ENCODE measurements at places on chromosomes 11 and 22.

DNA sequence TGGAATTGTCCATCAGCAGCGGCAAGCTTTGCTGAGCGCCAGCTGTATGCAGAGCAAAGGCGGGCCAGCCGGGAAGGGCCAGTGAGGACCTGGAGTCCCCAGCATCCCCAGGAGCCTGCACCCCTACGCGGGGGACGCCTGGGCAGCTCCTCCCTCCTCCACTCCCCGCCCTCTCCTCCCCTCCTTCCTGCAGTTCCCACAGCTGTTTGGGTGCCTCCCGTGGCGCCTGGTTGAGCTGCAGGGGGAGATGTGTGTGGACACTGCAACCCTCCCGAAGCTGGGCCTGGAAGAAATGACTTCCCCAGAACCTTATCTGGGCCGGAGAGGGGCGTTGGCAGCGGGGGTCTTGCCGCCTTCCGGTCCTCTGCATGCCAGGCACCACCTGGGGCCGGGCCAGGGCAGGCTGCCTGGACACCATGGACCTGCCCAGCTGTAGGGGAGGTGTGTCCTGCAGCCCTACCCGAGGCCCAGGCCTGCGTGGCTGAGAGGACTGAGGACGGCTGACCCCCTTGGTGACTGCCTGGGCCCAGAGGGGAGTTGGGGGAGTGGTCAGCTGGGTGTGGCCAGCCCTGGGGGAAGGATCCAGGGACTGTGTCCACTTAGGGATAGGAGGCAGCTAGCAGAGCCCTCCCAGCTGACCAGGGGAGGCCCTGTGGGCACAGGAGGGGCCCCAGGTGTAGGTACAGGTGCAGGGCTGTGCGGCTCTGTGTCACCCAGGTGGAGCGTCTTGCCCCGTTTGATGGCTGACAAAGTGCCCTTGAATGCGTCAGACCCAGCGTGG, 16.8 kb upstream of the MUC6 start:
- DNase-seq, result no peak

- no peak for DNase-seq
Observed at GRCh38 chr22:41239443-41240128, 1.1 kb downstream of the CHADL start.

DNA sequence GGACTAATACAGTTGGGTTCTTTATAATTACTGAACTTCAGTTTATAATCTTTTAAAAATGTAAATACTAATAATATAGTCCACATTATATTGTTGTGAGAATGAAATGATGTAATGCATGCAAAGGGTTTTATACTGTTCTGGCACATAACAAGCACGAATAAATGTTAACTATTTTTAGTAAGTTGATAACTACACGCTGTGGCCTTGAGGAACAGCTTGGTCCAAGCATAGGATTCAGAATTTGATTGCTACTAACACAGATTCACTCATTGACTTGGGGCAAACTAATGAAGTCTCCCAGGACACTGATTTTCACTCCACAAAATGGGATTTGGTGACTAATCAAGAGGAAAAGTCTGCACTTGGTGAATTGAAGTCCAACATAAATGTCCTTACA, 38.3 kb downstream of the KCNA4 start:
- no peak for DNase-seq

DNA sequence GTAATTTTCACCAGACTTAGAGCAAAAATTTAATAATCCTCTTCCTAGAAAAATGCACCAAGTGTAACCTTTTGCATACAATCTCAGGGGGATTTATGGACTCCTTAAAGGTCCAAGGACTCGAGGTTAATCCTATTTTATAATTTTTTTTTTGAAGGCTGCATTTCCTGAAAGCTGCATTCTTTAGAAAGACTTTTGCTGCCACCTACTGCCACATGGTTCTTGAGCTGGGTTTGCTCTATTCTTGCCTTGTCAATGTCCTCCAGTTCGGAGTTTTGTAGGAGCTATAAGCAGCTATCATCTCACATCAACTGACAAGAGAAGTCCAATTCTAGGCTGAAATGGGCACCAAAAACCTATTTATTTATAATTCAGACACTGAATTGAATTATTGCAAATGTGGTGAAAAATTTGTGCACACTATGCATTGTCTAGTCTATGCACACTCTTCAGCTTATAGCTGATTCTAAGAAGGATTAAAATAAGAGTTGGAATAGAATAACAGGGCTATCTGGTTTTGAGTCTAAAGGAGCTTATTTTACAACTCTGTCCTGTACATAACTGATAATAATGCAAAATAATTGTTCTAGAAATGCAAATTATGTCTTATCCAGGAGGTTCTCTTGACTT, 31.3 kb downstream of the TRAF6 start:
- DNase-seq, result peak; percentile 59

DNA sequence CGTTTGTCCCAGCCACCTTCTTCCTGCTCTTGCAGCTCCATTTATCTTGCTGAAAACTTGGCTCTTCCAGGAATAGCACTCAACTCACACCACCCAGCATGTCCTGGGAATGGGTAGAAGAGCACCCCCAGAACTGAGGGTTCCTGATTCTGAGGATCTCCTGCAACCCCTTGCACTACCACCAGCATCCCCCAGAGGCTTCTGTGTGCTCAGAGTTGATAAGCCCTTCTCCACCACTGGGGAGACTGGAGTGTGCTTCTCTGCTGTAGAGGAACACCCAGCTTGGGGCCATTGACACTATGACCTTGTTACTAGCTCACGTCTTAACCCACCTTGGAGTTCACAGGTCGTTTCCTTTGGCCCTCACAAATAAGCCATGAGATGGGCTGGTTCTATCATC, 121.0 kb downstream of the GRIK4 start:
- no peak for DNase-seq

DNA sequence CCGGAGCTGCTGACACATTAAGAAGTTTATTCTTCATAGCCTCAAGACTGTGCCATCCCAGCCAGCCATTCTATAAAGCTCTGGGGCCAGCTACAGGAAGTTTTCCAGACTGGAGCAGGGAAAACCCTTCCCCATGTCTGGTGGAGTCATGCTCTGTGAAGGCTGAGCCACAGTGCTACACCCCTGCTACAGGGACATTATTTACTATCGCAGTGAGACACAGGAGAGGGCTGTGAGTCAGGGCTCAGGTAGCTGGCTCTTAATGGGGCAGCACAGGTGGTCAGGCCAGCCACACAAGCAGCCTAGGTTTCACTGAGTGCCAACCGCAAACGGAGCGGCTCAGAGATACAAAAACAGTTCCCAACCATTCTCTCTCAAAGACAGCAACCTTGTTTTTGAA, 12.1 kb downstream of the HPS4 start:
- DNase-seq, result no peak

DNA sequence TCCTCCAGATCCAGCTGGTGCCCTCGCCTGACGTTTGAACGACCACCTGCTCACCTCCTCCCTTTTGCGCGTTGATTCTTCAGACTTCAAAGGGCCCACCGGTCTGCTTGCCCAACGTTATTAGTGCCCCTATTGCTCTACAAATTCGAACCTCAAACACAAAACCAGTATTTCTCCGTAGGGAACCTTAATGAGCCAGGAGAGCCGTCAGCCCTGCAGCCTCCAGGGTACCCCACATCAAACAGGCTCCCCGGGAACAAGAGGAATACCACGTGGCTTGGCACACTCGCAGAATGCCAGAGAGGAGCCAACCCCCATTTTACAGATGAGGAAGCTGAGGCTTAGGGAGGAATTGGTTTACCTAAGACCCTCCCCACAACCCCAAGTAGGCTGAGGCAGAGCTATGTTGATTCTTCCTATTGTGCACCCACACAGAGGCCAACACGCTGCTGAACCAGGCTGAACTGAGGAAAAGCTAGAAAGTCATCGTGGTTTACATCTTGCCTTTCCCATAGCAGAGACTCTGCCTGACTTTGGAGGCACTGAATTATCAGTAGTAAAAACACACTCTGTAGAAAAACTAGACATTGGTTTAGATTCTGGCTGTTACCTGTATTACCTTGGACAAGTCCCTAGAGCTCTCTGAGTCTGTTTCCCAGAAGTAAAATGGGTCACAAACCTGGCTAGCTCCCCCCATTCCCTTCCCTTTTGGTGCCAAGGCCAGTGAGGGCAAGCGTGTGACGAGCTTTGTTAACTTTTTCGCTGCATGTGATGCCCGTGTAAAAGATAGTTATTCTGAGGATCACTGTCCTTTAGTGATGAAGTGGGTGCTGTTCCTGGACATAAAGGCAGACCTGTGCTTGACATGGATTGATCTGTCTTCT, 764 bp downstream of the TKFC start:
- DNase-seq, result no peak

GRCh38 chr11:86869531-86869930, 69.2 kb downstream of the PRSS23 start:
- DNase-seq, result no peak

GRCh38 chr22:48853627-48854240, 973.9 kb downstream of the BRD1 start:
- DNase-seq, result no peak

DNA sequence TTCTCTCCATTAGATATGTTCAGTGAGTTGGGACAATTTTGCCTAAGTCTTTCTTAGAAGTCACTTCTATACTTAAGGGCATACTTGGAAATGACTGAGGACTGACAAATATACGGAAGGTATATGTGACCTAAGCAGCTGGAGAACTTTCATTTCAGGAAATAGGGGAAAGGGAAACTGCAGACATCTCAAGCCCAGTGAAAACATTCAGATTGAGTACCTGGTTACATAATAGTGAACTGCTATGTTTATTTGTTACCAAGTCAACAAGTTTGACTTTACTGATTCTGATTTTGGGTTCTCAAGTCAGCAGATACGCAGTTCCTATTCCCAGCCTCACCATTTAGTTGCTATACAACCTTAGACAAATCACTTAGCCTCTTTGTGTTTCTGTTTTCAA, 1173.9 kb downstream of the LRRC4C start:
- DNase-seq, result no peak

- DNase-seq, result no peak
Observed at GRCh38 chr22:42932197-42932519, 75.1 kb upstream of the ARFGAP3 start.
